ENCODE measurements at places on chromosomes 16 and 17.

GRCh38 chr16:86214326-86215232 lies 295.7 kb upstream of the FOXF1 start:
- DNase-seq, result no peak

DNA sequence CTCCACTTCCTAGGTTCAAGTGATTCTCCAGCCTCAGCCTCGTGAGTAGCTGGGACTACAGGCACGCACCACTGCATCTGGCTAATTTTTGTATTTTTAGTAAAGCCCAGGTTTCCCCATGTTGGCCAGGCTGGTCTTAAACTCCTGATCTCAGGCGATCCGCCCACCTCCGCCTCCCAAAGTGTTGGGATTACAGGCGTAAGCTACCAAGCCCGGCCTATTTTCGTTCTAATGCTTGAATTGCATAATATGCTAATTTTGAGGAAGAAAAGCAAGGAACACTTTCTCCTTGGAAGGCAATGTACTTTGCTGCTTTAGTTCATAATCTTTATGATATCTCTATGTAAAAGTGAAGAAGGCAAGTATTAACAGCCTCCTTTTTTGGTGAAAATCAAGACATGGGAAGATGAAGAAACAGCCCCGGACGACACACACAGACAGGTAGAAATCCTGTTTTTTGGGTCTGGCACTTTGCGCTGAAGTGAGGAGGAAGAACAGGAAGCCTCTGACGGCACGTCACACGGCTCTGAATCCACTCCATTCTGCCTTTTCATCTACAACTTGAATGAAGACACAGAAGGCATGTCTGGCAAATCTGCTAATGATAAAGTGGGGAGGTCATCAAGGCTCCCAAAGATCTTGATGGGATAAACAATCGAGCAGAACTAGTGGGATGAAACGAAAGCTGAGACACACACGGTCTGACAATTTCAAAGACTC lies 24.9 kb downstream of the VPS53 start:
- DNase-seq, result no peak

- no peak for DNase-seq
Measured at GRCh38 chr16:25109643-25110042, 1.9 kb upstream of the LCMT1 start.

GRCh38 chr16:71229344-71229743 lies 1.2 kb downstream of the HYDIN start:
- no peak for DNase-seq

- peak; percentile 7 for DNase-seq
Measured at GRCh38 chr17:14428648-14429029, 127.8 kb downstream of the HS3ST3B1 start.

DNA sequence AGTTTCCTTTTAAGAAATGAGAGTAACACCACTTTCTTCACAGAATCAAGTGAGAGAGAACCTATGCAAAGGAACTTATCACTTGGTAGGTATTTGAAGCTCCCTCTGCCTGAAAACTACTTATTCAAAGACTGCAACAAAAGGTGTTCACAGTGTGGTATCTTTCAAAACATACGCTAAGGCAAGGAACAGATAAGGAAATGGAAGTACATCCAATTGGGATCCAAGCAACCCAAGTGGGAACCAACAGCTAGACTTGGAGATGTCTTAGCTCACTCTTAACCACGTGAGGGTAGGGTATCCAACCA lies 431 bp upstream of the PPM1E start:
- DNase-seq, result no peak

DNA sequence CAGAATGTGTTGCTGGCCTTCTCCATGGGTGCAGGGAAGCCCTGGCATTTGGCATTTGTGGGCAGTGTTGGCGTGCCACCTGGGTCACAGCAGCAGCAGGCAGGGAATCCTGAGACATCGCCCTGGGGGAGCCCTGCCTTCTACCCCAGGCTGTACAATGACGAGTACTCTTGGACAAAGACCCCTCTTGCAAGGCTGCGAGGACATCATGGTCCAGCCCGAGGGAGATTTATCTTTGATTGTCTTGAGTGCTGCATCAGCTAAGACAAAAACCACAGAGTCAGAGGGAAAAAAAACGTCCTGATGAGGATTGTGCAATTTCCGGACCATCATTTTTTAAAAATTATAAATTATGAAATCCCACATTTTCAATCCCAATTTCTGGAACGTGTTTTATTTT lies 3.7 kb downstream of the CRISPLD2 start:
- DNase-seq, result no peak
